ENCODE measurements at places on chromosomes 12 and 14.

DNA sequence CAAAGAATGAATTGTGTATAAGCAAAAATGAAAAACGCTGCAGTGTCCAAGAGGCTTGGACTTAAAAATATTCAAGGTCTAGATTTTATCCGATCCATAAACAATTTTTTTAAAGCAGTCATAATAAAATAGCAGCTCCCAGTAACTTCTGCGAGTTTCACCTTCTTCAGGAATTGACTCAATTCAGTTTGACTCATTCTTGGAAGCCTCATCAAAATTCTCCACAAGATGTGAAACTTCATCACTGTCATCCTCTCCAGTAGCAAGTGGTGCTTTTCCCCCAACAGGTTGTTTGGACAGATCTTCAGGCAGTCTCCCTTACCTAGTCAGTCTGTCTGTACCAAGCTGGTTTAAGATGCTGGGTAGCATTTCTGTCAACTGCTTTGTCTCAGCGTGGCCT is 93.5 kb upstream of the FOXG1 start:
- DNase-seq = no peak

DNA sequence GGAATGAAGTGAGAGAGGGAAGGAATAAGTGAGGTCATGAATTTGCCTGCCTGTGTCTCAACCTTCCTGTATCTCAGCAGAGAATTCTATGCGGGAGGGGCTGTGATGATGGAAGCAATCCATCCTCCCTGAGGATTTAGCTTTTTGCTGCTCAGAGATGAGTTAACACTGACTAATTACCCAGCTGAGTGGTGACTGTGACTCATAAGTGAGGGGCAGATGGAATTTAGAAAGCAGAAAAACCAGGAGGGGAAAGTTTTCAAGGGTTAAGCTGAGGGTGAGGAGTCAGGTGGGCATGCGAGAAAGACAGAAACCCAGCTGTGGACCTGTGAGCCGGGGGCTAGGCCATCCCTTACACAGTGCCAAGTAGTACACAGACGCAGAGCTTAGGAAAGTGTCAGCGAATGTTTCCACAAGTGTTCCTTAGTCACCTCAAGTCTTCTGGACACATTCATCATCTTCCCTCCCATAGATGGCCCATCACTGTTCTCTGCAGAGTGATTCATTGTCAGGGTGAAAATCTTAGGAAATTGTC is 277.9 kb downstream of the IPO8 start:
- DNase-seq = no peak

GRCh38 chr12:24584032-24584675 is 364.7 kb downstream of the BCAT1 start:
- no peak for DNase-seq

DNA sequence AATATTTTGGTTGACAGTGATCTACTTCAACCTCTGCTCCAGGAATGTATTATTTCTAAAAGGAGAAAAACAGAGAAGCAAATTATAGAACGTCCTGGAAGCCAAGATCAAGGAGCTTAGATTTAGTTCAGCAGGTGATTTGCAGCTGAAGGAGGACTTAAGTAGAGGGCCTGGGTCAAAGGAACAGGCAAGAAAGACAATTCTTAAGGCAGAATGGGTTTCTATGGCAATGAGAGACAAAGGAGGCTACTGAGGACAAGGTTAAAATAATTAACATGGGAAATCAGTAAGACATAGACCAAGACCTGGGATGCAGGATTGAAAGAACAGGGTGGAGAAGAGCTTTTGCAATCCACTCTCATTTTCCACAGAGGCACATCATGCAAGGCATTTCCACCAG is 2.4 kb upstream of the SNW1 start:
- DNase-seq = no peak

DNA sequence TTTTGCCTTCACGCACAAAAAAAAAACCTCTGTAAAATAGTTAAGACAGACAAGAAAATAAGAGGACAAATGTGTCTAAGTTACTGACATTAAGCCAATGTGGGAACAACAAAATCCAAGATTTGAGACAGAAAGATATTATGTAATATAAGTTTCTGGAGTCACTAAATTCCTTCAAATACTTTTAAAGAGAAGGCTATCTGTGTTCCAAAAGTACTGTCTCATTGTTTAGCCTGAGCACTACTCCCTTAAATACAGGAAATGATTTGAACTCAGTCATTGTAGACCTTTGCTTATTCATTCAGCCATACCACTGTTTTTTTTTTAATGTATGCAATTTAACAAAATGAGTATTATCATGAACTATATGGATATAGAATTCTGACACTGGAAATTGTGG is 82.7 kb upstream of the KITLG start:
- no peak for DNase-seq

DNA sequence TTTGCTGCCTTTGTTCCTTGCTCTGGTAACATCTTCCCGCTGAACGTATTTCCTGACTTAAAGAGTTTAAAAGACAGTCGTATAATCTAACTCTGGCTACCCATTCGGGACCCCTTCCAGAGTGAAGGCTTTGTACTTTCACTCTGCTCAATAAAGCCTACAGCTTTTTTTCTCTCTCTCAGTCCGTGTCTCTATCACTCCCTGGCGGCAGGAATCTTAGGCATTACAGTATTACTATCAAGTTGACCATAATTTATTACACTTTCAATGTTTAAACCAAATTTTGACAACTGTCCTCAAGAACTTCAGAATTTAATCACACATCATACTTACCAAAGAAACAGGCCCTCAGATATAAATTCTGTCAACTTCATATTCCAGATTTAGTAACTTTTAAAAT is 967.9 kb downstream of the FSCB start:
- DNase-seq = no peak

GRCh38 chr12:92078167-92079053 is 67.2 kb downstream of the BTG1 start:
- no peak for DNase-seq
